IPS DF 6.9 (cell line): ENCODE measurements at places on chromosomes 7 and 10.

GRCh38 chr10:18044976-18045720 is 93.4 kb downstream of the SLC39A12 start:
- DNase-seq: no peak

DNA sequence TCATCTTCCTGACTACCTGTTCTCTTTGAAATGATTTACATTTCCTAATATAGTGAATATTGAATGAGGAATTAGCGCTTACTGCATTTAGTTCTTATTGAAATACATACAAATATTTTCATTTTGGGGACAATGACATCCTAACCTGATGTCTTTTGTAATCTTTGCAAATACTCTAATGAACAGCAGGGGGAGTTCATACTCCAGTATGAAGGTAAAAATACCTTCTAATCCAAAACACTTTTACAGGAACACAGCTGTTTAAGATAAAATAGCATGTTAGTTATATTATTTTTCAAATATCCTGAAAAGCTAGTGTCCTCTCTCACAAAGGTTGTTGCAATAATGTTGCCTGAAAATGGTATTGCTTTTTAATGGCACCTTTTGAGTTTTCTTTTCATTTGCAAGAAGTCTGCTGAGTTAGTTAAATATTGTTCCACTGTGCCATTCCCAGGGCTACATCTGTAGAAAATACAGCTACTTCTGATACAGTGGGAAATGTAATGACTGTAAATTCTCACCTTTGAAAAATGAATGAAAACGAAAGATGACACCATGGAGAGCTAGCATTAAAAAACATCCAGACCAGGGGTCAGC is 400.0 kb downstream of the PHF14 start:
- DNase-seq: no peak

- DNase-seq: no peak
These were observed 20.7 kb downstream of the ZNF107 start for GRCh38 chr7:64686493-64687184.

- DNase-seq: no peak
These were observed 13.1 kb downstream of the AVPI1 start for GRCh38 chr10:97673736-97674525.

DNA sequence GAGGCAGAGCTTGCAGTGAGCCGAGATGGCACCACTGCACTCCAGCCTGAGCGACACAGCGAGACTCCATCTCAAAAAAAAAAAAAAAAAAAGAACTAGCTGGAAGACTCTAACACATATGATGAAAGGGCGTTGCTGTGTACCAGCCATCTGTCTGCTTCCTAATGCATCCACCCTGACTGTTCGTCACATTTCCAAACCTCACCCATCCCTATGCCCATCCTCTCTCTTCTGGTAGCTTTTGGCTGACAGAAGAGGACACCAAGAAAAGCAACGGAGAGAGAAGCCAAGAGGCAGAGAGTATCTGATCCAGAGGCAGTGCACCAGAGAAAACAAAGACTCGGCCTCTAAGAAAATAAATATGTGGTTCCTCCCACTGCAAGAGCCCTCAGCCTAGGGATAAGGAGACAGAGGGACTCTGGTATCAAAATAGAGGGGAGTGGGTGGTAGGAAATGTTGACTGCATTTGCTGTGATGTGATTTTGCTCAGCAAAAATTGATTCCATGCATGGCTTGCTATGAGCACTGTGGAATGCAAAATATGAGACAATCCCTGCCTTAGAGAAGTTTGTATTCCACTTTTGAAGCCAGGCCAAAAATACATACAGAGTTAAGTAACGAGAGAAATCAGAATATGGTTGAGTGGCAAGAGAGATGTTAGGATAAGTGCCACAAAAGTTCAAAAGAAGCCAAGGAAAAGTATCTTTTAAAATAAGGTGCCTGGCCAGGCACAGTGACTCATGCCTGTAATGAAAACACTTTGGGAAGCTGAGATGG is 100.8 kb upstream of the STK17A start:
- DNase-seq: no peak

GRCh38 chr7:43742692-43743091 is 13.4 kb upstream of the COA1 start:
- no peak for DNase-seq
